Activated T-cell treated with anti-CD3 and anti-CD28 coated beads, Interleukin-2, amount 50 U/mL, for 72 hours (primary cell): ENCODE measurements at places on chromosomes 6 and 20.

- DNase-seq, result no peak
Observed at GRCh38 chr20:40651151-40651550, 37.9 kb downstream of the MAFB start.

DNA sequence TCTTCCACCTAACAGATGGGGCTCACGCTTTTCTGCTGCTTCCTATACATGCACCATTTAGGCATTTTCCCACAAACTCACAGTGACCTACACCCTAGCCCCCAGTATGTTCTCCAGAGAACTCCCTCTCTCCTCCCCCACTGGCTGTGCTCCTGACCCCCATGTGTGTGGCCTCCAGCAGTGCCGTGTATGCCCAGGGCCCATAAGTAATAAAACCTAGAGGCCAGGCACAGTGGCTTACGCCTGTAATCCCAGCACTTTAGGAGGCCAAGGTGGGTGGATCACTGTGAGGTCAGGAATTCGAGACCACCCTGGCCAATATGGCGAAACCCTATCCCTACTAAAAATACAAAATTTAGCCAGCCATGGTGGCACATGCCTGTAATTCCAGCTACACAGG is 54.7 kb upstream of the NXT1 start:
- DNase-seq, result no peak

DNA sequence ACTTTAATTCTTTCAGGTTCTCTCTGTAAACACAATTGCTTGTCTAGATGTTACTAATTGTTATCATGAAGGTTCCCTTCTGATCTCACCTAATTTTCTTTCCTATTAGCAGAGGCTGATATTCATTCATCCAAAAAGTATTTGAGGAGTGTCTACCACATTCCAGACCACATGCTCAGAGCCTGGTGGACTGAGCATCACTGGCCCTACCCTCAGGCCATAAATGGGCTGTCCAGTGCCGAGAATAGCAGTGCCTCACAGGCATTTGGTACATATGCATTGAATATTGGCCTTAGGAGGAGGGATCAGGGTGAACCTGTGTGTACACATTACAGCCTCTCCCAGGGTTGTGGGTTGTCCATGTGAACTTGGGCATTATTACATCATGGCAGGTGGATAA is 40.4 kb upstream of the PRELID3B start:
- DNase-seq, result no peak

DNA sequence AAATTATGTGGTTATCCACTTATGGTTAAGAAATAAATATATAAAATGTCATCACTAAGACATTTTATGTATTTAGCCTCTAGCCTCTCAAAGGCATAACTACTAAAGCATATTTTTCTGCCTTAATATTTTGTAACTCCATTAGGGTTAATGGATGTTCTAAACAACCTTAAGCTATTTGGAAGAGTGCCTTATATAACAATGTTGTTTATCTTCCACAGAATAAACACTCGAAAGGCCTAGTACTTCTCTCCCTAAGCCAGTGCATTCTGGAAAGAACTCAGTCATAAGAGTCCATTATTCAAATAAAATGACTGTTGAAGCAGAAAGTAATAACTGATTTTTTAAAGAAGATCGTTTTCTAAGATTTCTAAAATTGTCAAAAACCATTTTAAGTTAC is 15.0 kb upstream of the PRIM2 start:
- DNase-seq, result no peak

DNA sequence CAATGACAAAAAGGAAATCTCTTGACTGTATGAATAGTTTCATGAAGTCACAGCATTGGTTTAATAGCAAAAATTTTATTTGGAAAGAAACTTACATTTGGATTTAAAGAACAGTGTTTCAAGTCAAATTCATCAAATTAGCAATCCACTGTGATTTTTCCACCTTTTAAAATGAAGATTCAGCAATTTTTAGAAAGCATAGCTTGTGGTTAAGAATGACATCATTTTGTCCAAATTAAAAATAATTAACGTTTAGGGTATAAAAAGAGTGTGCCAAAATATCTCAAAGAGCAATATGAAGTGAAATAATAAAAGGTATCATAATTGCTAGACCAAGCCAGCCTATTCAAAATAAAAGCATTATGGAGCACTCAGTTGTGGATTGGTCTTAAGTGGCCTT is 114.6 kb downstream of the PAX1 start:
- DNase-seq, result no peak

DNA sequence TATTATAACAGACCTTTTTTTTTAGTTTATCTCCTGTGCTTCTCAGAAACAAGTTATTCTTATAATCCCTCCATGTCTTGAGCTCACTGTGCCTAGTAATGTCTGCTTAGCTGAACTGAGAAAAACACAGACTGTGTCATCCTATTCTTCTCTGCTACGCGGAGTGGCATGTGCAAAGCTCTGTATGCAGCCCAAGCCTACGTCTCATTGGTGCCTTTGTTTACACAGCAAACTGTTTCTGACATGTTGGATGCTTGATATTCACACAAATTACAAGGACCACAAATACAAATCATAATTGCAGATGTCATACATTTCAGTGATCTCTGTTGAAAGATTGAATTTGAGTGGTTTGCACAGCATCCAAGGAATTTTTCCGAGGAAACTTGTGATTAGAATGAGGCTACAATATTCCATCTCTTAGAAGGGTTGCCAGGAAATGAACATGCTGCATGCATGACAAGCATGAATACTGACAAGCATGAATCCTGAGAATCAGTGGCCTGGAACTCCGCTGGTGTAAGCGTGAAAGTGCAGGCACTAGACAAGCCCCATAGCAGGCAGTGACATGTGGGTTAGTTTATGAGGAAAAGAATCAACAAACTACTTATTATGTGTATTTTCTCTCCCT is 128.4 kb upstream of the SGK1 start:
- DNase-seq, result no peak

DNA sequence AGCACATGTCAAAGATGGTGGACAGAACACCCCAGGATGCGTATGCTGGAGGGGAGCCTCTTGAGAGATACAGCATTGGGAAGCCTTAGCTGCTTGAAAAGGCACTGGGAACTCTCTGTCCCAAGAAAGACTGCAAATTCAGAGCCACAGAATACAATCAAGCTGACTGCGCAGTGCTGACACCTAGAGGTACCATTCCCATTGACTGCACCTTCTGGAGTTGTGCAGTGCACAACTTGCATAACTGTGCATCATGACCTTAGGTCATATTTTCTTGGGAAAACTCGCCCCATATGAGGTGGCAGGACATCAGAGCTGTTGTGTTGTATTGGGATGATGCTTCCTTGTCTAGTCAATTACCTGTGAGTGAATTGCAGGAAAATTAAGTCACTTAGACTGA is 646.5 kb upstream of the NOX3 start:
- no peak for DNase-seq

GRCh38 chr6:14641423-14642135 is 524.0 kb downstream of the CD83 start:
- DNase-seq, result no peak

GRCh38 chr6:23245572-23245971 is 676.2 kb downstream of the HDGFL1 start:
- DNase-seq, result no peak

- DNase-seq, result no peak
Observed at GRCh38 chr6:109332748-109333147, 49.5 kb downstream of the CD164 start.

GRCh38 chr6:136863752-136864151 is 41.4 kb downstream of the PEX7 start:
- no peak for DNase-seq

DNA sequence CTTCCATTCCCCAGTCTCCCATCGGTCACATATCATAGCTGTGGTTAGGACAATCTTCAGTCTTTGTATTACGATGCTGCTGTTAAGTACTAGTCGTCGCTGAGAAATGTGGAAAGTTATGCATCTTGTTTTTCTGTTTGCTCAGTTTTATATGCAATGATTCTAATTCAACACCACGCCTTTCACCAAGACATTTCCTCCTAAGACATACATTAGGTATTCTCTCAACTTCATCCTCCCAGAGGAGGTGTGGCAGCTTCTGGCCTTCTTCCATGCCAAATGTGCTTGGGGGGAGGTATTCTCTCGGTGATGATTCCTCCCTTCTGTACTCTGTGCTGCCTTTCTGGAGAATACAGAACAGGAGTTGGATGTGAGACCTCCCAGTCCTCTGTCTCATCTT is 66.1 kb downstream of the B4GALT5 start:
- no peak for DNase-seq

GRCh38 chr6:149933036-149933435 is 8.8 kb upstream of the ULBP2 start:
- DNase-seq, result no peak

- DNase-seq, result no peak
Observed at GRCh38 chr6:163356324-163356723, 58.2 kb upstream of the QKI start.

GRCh38 chr20:35345189-35345588 is 53.0 kb upstream of the FAM83C start:
- DNase-seq, result peak; percentile 13

- no peak for DNase-seq
Observed at GRCh38 chr6:40298207-40298606, 289.0 kb downstream of the LRFN2 start.

- DNase-seq, result no peak
Observed at GRCh38 chr6:83466328-83466727, 35.5 kb upstream of the ME1 start.

DNA sequence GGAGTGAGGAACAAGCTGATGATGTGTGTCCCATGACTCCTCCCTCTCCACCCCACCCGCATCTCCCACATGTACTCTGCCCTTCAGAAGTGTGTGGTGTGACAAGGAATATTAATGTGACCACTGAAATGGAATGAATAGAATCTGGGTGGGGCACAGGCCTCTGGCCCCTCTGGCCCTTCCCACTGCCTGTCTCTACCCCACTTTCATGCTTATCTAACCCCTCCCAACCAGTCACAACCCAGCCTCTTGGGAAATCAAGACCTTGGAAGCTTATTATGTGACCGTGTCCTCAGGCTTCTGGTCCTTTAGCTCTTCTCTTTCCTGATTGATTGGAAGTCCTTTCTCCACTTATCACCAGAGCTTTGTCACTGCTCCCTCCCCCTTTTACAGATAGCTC is 312.2 kb upstream of the SOX4 start:
- DNase-seq, result no peak

DNA sequence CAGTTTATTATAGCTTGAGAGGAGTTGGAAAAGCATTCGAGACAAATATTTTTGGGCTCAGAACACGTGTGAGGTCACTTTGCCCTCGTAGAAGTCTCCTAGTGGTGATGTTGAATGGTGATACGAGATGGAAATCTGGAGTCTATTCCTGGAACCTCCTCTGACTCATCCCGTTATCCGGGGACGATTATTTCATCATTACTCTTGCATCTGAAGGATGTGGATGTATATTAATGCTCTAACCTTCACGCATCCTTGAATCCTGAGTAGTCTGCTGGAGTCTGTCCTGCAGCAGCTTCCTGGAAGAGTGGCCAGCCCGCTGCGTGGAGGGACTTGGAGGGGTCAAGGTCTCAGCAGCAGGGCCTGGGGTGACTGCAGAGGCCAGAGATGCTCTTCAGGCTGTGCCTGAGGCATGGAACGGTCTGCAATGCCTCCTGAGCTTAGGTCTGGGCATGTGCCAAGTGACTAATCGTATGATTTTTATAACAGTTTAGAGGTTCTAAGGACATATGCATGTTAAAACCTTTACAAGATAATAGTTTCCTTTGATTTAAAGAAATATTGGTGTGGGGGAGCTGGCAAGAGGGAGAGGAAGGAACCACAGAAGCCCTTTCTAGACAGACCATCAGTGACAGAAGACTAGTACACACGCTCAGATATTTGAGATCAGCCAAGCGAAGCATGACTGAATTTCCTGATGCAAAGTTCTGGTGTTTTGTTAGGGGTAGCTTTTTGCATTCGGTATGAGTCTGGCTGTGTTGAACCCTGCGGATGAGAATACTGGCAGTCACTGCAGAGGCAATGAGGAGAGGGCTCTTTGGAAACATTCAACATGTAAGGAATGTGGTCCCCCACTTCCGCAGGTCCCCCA is 400.2 kb downstream of the QKI start:
- DNase-seq, result no peak
